ENCODE measurements at places on chromosomes 1 and 21.

DNA sequence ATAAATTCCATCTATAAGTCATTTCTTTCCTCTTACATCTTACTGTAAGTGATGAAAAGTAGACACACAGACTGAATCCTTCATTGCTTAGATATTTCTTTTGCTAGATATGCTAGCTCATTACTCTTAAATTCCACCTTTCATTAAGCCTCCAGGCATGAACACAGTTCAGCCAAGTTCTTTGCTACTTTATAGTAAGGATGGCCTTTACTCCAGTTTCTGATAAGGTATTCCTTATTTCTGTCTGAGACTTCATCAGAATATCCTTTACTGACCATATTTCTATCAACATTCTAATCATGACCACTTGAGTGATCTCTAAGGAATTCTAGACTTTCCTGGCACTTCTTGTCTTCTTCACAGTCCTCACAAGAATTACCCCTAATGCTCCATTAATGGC, 191.7 kb upstream of the KCTD3 start:
- no peak for DNase-seq

GRCh38 chr21:45234965-45235364, 52.7 kb downstream of the POFUT2 start:
- no peak for DNase-seq

DNA sequence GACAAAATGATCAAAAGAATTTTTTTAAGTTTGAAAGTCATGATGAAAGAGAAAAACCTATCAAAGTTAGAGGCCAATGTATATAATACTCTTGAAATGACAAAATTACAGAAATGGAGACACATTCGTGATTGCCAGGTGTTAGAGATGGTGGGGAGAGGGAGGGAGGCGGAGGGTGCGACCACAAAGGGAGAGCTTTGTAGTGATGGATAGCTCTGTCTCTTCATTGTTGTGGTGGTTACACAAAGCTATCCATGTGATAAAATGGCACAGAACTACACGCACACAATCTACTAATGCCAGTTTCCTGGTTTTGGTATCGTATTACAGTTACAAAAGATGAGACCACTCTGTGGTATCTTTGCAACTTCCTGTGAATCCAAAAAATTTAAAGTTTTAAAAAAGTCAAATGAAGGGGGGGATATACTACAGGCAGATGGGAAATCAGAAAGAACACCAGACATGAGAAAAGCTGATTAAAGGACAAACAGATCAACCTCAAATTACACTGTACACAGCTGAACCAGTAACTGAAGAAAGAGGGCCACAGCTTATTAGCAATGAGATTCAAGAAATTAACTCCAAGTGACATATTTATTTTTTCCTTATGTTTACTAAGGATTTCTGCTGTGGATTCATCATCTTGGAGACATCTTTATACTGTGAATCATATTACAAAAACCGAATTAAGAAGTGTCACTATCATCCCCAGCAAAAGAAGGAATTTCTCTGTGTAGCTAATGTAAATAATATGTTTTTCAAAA, 199.1 kb downstream of the SLC45A1 start:
- DNase-seq: peak; percentile 50

DNA sequence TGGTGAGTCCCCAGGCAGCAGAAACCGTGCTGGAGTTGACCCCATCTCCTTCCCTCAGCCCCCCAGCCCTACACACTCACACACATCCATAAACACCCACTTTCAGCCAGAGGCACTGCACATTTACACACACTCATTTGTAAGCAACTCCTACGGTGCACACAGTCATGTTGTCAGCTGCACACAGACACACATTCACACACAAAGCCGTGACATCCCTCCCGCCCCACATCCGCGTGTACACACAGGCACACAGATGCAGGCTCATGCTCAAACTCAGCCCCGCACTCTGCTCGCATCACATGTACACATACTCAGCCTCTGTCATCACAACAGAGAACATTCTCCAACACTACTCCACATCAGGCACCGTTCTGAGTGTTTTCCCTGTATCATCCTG, 47.6 kb downstream of the LACTBL1 start:
- no peak for DNase-seq

DNA sequence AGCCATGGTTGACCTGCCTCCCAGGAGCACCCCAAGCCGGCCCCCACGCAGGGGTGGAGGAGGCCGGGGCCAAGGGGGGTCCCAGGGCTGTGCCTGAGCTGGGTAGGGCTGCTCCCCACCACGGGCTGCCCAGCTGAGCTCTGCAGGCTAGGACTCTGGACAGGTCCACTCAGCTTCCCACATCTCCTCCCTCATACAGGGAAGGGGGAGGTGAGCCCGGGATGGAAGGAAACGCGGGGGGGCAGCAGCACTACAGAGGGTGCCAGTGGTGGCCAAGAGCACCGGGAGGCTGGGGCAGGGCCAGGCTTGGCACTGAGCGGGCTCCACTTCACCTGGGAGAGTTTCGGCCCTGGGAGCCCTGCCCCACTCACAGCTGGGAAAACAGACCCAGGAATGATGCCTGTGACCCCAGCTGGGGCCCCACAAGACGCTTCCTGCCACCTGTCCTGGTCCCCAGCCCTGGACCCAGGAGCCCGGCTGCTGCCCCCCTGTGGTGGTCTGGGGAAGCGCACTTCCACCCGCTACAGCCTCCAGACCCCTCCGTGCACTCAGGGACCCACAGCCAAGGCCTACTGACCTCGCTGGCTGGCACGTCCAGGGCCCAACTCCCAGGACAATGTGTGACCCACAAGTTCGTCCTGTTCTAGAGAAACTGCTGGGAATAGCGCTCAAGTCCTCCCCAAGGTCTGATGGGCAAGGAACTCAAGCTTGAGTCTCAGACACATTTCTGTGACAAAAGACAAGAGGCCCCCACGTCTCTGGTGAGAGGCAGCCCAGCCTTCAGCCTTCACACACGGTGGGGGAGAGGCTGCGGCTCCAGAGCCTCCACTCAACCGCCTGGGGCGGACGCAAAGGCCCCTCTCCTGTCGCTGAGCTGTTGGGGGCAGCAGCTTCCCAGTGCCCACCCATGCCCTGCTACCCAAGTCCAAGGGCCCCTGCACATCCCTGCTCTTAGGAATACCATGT, 3.0 kb downstream of the AURKAIP1 start:
- peak; percentile 81 for DNase-seq

DNA sequence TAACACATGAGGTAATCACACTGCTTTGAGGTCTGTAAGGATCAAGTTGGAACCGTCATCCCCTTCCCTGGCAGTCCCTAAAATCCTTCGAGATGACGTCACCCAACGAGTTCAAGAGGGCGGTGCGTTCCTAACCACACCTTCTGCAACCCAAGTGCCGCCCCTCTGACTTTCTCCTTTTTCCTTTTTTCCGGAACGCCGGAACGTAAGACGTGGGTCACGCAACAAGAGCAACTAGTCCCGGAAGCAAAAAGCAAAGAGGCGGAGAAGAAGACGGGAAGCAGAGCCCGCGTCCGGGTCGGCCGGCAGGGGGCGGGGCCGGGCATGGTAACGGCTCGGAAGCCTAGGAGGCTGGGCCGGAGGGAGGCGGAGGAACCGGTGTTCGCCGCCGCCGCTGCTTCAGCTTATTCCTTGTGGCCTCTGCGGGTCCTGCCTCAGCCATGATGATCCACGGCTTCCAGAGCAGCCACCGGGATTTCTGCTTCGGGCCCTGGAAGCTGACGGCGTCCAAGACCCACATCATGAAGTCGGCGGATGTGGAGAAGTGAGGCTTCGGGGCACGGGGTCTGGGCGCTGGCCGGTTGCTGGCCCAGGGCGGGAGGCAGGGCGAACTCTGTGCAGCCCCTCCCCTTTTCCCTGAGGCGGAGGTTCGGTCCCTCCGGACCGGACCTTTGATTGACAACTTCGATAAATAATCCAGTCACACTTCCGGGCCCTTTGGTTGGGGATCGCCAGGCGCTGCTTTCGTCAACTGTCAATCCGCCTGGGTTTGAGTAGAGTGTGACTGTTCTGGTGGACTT, at the start of gene TIPRL:
TIPRL (plus strand) TSS at position 325 of the 800 bp plus-strand sequence; CDS start at position 441, 116 bp downstream.
- DNase-seq: peak; percentile 95

DNA sequence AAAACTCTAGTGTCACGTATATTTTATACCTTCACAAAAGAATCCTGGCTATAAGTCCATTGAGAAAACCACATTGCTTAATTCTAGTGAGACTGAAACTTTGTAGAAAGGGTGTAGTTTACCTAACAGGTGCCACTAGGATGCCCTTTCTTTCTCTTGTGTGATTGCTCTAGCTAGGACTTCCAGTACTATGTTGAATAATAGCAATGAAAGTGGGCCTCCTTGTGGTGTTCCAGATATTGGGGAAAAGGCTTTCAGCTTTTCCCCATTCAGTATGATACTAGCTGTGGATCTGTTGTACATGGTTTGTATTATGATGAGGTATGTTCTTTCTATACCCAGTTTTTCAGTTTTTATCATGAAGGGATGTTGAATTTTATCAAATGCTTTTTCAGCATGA, 39.7 kb upstream of the CHODL start:
- no peak for DNase-seq

GRCh38 chr1:96002969-96003964, 718.3 kb upstream of the PTBP2 start:
- no peak for DNase-seq

GRCh38 chr1:215292932-215293331, 210.4 kb downstream of the KCNK2 start:
- DNase-seq: no peak

GRCh38 chr1:167289966-167290365, 69.3 kb downstream of the POU2F1 start:
- DNase-seq: no peak

- no peak for DNase-seq
These were observed 78.0 kb downstream of the NID1 start for GRCh38 chr1:235986869-235987268.

- no peak for DNase-seq
These were observed 66.4 kb downstream of the PHTF1 start for GRCh38 chr1:113692824-113693431.

DNA sequence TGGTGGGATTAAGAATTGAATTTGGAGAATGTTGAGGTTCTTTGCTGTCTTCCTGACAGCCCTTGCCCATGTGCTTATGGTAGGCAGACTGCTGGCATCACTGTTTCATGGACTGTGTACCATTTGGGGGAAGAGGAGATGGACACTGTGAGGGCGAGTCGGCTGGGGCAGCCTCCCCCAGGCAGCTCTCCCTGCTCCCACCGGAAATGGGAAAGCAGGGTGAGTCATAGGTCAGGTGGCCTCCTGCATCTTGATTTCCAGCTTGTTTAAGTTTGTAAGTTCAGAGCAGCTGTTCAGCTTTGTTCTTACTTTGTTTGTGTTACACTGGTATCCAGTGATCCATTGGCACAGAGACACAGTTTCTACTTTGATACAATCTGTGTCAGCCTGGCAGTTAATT, 87.2 kb upstream of the CNIH3 start:
- DNase-seq: no peak

DNA sequence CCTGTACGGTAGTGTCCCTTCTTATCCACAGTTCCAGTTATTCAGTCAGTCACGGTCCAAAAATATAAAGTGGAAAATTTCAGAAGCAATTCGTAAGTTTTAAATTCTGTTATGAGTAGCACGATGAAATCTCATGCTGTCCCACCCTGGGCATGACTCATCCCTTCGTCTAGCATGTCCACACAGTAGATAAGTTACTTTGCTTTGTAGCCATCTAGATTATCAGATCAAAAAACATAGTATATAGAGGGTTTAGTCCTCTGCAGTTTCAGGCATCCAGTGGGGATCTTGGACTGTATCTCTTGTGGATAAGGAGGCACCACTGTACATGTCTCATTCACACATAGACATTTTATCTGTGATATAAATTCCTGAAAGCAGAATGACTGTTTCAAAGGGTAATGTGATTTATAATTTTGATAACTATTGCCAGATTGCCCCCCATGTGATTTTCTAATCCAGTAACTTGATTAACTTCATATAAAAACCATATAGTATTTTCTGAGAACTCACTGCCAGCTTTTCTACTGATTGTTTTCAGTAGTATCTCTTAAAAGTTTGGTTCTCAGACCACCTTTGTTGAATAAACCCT, 143.3 kb downstream of the DYRK1A start:
- no peak for DNase-seq

- no peak for DNase-seq
These were observed 41.7 kb downstream of the PTGFRN start for GRCh38 chr1:116951200-116951935.

DNA sequence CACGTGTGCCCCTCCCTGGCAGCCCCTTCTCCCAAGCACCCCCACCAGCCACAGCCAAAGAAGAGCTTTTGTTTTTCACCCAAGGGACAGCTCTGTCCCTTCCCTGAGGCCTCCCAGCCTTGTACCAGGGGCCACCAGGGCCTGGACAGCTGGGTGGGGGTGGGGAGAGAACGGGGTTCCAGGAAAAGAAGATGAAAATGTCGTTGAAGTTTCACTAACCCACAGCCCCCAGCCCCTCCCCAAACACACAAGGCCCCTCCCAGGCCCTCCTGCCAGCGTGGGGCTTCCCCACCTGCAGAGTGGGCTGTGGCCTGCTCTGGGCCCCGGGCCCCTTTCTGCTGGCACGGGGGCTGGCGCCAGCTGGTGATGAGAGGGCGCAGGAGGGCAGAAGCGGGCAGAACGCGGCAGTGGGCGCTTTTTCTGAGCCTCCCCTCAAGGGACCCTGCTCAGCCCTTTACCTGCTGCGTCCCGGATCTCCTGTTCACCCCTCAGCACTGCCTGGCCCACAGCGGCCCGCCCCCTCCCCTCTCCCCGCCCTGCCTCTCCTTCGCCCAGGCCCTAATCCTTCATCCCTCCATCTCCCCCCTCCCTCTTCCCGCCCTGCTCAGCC, 5.5 kb upstream of the ANKRD65 start:
- no peak for DNase-seq

- DNase-seq: no peak
These were observed 347.1 kb downstream of the AJAP1 start for GRCh38 chr1:5001466-5001865.

DNA sequence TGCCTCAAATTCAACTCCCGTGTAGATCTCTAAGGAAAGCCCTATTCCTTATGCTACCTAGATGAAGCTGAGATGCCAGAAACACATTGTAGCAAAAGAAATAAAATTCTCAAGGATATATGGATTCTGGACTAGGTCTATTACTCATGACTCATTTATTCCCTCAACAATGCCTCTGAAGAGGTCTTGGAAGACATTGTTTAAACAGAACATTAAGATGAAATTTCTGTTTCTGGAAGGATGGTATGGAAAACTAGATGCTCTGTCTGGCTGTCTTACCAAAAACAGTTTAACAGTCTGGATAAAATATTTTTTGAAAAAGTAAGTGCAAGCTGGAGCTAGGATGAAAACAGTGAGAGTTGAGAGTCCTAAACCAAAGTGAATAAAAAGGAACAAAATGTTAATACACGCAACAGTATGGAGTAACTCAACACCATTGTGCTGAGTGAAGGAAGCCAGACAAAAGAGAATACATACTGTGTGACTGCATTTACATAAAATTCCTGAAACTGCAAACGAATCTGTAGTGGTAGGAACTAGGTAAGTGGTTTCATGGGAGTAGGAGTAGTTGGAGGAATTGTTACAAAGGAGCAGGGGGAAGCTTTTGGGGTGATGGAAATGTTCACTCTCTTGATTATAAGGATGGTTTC, 59.3 kb upstream of the GNG12 start:
- DNase-seq: no peak

- DNase-seq: peak; percentile 64
These were observed at the start of gene PEA15 for GRCh38 chr1:160205242-160206035. Gene PEA15, plus strand, starts transcription at chr1:160205384. Its CDS starts 6,161 bp downstream, at chr1:160211545.

- no peak for DNase-seq
These were observed 12.2 kb downstream of the SPOCD1 start for GRCh38 chr1:31803610-31804009.

Data from stimulated activated naive CD8-positive, alpha-beta T cell treated with anti-CD3 and anti-CD28 coated beads, Interleukin-15, amount 100 ng/mL, for 72 hours (primary cell).